Activated T-cell treated with anti-CD3 and anti-CD28 coated beads, Interleukin-2, amount 50 U/mL, for 72 hours (primary cell): ENCODE measurements at places on chromosomes 7 and 10. TPM values are rescaled to one million over a fixed set of nuclear protein-coding genes. Genes with fewer than 3 reads are reported as not detected.

- DNase-seq, result peak; percentile 62
Measured at GRCh38 chr7:116802746-116803152, 59.6 kb upstream of the CAPZA2 start.

Gene FOXL3
- not detected for total RNA-seq

DNA sequence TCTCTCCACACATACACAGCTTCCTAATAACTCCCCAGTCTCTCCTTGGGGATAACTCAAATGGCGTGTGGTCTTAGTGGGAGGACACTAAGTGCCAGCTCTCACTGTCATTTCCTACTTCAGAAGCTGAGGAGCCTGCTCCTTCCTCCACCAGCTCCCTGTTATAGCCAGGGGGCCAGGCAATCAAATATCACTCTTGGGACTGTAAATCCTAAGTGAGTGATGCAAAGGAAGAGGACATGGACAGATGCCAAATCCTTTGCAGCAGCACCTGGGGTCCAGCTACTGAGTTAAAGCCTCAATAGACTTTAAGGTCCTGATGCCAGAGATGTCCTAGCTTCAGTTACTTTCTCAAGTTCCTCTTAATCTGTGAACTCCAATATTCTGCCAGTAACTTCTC, 34.1 kb downstream of the SEM1 start:
- no peak for DNase-seq

Gene INA
- 0.46 TPM for total RNA-seq

GRCh38 chr7:40658729-40659128, 523.9 kb downstream of the SUGCT start:
- no peak for DNase-seq

DNA sequence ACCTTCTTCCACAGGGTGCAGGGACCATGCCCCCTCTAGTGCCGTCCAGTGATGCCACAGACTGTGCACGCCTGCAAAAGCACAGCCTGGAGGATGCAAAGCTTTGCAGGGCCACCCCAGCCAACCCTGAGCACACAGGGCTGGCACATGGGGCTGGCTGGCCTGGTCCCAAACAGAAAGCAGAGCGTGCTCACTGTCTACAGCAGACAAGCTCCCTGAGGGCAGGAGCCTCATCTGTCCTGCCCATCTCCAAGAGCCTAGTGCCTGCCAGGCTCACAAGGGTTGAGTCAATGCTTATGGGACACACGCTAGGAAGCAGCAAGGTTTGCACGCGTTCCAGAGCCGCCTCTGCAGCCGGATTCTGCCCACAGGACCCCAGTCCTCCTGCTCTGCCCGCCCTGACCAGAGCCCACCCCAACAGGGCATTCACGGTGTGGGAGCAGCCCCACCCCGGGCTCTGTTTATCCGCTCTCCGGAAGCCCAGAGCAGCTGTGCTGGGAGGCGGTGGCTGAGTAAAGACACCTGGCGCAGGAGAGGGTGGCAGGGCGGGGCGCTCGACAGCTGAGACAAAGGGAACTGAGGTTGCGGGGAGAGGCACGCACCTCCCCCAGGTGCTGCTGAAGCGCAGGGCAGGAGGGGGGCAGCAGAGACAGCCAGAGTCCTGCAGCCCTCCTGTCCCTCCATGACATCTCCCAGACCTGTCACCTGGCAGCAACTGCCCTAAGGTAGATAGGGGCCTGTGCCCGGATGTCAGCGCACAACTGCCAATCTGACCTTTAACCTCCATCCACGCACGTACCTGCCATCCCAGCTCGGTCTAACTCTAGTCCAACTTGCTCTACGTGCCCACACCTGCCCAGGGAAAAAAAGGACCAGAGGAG, 4.3 kb downstream of the KCNH2 start:
- no peak for DNase-seq

Gene TACC2
- total RNA-seq, result 0.19 TPM

- DNase-seq, result no peak
Measured at GRCh38 chr7:81210137-81211064, 291.6 kb upstream of the SEMA3C start.

GRCh38 chr7:94996369-94996768, 89.0 kb downstream of the PPP1R9A start:
- DNase-seq, result no peak

Gene JCAD
- 0.29 TPM for total RNA-seq

Gene SCART1
- 3.3 TPM for total RNA-seq

- DNase-seq, result no peak
Measured at GRCh38 chr7:47444376-47445098, 137.4 kb downstream of the TNS3 start.

DNA sequence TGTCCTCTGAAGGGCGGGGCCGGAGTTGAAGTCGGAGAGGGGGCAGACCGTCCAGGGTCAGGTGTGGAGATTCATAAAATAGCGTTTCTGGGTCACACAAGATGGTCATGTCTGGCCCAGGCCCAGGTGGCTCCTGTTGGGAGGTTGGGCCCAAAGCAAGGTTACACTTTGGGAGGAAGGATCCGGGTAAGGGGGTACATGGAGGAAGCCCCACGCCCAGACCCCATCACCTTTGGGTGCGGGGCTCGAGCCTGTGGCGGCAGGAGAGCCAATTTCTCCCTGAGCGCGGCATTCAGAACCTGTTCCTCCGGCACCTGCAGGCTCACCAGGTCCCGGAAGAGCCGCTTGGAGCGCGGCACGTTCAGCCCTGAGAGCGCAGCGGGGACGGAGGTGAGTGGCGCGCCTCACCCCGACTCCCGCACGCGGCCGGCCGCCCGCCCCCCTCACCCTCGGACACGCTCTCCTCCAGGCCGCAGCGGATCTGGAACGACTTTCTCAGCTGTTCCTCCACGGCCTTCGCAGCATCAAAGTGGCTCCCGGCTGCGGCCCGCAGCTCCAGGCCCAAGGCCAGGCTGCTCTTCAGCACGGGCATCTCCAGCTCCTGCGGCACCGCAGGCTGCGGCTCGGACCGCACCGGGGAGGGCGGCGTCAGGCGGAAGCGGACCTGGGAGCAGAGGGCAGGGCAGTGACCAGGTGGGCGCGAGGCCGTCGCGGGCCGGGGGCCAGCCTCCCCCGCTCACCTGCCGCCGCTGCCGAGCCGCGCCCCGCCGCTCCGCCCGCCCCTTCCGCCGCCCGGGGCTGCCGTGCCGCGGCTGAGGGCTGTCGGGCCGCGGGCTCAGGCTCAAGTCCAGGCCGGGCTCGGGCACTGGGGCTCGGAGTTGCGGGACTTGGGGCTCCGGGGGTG, 644 bp downstream of the PPP1R35 start:
- peak; percentile 57 for DNase-seq

DNA sequence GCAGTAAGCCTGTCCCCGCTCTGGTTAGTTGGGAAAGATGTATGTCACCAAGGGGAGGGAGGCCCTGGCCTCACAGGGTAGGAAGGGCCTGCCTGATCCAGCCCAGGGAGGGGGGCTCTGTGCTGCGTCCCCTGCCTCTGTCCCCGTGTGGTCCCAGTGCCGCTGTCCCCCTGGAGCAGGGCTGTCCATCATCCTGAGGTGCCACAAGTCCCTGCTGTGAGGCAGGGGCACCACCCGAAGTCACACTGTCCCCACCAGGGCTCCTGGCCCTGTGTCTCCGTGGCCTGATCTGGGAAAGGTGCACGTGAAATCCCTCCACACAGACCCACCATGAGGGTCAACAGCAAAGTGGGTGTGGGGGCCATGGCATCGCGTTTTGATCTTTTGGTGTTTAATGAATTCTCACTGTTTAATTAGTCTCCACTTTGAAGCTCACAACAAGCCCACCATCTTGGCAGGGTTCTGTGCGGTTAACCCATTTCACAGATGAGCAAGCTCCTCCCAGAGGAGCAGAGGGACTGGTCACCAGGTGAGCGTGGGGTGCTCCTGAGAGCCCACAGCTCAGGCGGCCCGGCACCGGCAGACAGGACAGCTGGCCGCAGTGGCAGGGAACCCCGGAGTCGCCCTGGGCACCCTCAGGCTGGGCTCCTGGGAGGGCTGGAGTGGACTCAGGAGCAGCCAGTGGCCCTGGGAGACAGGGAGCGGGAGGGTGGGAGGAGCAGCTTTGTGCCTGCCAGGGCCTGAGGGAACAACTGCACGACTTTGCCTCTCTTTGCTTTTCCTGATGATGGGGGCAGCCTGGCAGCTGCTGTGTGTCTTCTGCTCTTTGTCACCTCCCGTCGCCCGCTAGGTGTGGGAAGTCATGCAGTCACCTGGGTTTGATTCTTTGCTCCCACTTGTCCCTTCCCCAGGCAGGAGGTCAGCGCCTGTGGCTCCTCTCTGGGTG, 12.0 kb upstream of the CRYGN start:
- DNase-seq, result no peak

DNA sequence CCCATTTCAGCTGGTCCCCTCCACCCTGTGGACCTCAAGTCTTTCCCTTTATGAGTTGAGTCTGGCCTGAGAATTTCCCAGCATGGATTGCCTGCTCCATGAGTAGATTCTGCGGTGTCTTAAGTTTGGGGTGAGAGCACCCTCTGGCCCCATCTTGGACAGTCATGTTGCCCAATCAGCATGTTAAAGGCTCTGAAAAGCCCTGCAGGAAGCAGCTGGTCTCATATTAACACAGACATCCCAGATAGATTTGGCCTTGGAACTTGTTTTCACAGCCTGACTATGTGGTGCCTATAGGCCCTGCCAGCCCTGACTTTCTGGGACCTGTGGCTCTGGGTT, 15.5 kb upstream of the SLC29A3 start:
- DNase-seq, result no peak

Gene AMPH
- total RNA-seq, result 0.07 TPM

- DNase-seq, result no peak
Measured at GRCh38 chr7:1533255-1533546, 2.7 kb downstream of the MAFK start.

GRCh38 chr7:12434012-12434642, 30.5 kb upstream of the VWDE start:
- no peak for DNase-seq
